ENCODE measurements at places on chromosomes 1 and 21. TPM values are rescaled to one million over a fixed set of nuclear protein-coding genes. Genes with fewer than 3 reads are reported as not detected.

EPHA2 gene
- 53.2 TPM for total RNA-seq

CSF3R gene
- total RNA-seq, result 3.5 TPM

GRCh38 chr1:10814312-10814711 lies 17.9 kb upstream of the CASZ1 start:
- no peak for DNase-seq

DNA sequence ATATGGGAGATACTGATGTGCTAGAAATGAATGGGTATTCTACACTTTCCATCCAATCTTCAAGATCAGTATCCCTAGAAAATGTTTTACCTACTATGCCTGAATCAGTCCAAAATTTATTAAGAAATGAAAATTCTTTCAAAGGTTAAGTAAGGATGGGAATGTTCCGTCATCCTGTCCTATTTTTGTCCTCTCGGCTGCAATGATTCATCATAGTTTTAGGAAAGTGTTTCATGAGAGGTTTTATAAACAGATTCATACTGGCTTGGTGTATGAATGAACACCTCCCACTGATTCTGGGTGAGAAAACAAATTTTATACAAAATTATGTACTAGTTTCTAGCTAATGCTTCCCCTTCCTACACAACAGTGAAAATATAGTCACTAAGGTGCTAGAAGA lies 504.6 kb upstream of the NR5A2 start:
- DNase-seq, result no peak

DNA sequence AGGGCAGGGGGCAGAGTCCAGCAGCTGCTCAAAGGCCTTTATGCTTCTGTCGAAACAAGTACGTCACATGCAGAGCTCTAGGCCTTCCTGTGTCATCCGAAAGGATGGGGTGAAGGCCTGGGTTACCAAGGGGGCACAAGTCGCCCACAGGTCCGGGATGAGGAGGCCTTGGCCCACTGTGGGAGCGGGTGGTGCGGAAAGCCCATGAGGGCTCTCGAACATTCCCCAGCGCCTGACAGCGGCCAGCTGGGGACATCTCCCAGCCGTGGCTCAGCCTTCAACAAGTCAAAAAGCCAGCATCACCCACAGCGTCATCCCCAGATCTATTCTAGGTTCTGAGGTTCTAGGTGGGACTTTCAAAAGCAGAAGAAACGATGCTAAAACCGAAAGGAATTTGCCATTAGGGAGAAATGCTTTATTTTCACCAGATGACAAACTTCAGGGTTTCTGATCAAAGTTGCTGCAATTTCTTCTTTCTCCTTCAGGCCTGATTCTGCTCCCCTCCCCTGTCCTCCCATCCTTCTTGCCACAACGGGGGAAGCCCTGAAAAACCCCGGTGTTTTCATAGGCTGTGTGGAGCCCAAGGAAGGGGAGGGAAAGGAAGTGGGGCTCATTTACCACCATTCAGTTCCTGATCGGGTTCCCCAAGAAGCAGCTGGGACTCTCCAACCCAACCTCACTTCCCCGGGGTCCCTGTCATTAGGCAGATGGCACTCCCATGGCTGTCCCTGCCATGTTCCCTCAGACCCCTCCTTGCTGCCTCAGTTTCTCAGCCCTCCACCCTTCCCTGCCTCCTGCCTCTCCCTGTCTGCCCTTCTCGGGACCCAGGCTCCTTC lies 17.6 kb downstream of the GPR137B start:
- no peak for DNase-seq

GRCh38 chr1:90704817-90705216 lies 12.3 kb downstream of the BARHL2 start:
- DNase-seq, result no peak

GRCh38 chr1:31730336-31731048 lies 26.7 kb upstream of the COL16A1 start:
- DNase-seq, result no peak

DNA sequence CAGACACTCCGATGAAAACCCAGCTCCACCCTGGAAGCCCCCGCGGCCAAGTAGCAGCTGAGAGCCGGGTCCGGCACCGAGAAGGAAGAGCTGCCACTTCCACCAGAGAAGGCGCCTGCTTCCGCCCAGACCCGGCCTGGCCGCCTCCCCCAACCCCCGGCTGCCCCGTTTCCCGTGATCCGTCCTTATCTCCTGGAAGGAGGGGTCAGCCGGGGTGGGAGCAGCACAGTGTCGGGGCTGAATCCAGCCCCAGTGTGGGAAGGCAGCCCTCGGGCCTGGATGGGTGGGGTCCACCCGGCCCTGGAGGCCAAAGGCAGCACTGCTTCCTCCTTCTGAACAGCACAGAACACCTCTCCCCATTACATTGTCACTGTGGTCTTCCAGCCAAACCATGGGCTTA lies 69.4 kb downstream of the MEGF6 start:
- no peak for DNase-seq

DNA sequence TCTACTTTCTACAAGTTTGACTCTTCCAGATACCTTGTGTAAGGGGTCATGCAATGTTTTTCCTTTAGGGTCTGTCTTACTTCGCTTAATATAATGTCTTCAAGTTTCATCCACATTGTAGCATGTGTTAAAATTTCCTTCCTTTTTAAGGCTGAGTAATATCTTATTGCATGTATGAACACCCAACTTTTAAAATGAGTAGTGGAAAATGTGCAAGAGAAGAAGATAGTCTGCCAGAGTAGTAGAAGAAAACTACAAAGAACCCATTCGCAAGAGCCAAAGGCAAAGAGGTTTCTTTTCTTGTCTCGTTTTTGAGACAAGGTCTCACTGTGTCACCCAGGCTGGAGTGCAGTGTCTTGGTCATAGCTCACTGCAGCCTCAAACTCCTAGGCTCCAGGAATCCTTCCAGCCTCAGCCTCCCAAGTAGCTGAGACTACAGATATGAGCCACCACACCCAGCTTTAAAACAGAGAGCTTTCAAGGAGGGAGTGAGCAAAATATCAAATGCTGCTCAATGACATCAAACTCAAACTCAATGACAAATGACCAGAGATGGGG lies 9.4 kb downstream of the IL23R start:
- DNase-seq, result no peak

GRCh38 chr1:1080122-1080757 lies 6.1 kb upstream of the RNF223 start:
- peak; percentile 82 for DNase-seq

DNA sequence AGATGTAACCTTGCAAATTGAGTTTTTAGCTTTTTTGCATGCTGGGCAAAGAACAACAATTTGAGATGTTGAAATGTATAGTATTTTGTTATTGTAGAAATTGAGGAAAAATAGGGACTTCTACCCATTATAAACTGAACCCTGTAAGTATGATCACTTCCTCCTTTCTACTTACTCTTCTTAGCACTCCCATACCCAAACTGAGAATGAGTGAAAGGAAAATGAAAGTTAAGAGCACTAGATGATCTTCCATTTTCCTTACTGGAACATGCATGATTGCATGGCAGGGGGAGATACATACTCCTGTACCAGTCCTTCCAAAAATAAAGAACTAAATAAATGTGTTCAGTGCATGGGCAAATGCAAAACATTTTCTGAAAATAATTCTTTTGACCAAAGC lies 107.4 kb upstream of the KIAA1614 start:
- DNase-seq, result no peak

DNA sequence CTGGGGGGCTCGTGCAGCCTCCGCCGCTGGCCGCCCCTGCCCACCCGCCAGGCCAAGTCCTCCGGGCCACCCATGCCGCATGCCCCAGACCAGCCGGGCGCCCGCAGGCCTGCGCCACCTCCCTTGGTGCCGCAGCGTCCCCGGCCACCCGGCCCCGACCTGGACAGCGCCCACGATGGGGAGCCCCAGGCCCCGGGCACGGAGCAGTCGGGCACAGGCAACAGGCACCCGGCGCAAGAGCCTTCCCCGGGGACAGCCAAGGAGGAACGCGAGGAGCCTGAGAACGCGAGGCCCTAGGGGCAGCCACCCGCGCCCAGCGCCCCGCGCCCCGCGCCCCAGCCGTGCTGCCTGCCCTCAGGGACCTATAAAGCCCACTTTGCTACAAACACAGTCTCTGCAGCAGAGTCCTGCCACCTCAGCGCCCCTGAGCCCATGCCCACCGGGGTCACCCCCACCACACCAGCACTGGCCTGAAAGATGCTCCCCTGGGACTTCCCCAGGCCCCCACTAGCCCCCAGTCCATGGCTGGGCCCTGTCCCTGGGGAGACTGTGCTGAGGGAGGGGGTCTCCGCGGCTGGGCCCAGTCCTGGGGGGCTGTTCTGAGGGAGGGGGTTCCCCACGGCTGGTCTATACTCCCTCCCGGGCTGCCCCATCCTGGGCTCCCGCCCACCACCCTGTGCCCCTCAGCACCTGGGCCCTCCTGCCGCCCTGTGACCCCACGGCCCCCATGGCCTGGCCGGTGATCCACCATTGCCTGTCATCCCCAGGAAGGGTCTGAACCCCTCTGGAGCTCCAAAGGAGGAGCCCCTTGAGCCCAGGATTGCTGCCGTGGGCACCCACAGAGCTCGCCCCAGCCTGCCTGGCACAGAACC lies 8.6 kb downstream of the TNFRSF18 start:
- DNase-seq, result no peak

FAM76A gene
- total RNA-seq, result 30.8 TPM

GRCh38 chr1:117629625-117630422 lies 24.0 kb downstream of the TENT5C start:
- DNase-seq, result peak; percentile 24

GRCh38 chr1:235513495-235514366 lies 9.5 kb upstream of the B3GALNT2 start:
- peak; percentile 9 for DNase-seq

ETNK2 gene
- 22.2 TPM for total RNA-seq

- DNase-seq, result no peak
Measured at GRCh38 chr1:229456016-229456415, 22.1 kb upstream of the ACTA1 start.

- no peak for DNase-seq
Measured at GRCh38 chr21:39060485-39061083, 122.7 kb downstream of the PSMG1 start.

- DNase-seq, result no peak
Measured at GRCh38 chr1:211355873-211356272, 29.2 kb downstream of the TRAF5 start.

DNA sequence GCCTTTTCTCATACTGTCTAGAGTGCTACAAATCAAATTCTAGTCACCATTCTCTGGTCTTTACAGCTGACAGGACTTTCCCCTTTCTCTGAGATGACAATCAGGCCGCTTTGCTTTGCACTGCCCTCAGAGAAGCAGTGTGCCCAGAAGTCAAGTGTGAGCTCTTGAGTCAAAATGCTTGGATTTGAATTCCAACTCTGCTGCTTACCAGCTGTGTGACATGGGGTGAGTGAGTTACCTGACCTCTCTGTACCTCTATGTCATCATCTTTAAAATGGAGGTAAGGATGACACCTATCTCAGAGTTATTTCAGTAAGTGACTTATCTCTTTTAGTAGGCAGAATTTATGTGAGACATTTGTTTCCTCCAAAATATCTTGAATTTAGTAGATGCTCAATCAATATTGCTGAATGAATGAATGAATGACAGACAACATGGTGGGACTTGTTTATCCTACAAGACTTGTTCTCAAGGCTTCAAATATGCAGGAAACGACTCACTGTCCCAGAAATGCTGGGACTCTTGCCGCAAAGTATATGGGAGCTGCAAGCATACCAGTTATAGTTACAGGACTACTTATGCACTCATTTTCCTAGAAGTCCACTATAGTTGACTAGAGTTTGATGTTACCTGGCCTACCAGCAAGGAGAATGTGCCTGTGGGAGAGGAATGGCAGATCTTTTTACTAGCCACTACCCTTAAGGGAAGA lies 38.1 kb upstream of the A3GALT2 start:
- DNase-seq, result peak; percentile 50

DNA sequence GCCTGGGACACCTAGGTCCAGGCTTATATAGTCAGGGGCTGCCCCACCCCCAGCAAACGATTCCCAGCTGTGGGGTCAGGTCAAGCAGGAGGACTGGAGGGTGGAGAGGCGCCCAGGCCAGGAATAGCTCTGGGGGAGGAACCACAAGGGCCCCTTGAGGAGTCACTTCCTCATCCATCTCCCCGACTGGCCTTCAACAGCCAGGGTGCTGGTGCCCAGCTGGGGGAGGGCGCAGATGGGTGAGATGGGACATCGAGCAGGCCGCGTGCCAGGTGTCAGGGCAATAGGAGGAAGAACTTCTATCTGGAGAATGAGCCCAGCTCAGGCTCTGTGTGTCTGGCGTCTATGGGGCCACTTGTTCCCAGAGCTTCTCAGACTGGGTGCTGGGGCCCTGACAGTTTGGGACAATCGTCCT lies 208 bp upstream of the MYBPH start:
- peak; percentile 34 for DNase-seq

DNA sequence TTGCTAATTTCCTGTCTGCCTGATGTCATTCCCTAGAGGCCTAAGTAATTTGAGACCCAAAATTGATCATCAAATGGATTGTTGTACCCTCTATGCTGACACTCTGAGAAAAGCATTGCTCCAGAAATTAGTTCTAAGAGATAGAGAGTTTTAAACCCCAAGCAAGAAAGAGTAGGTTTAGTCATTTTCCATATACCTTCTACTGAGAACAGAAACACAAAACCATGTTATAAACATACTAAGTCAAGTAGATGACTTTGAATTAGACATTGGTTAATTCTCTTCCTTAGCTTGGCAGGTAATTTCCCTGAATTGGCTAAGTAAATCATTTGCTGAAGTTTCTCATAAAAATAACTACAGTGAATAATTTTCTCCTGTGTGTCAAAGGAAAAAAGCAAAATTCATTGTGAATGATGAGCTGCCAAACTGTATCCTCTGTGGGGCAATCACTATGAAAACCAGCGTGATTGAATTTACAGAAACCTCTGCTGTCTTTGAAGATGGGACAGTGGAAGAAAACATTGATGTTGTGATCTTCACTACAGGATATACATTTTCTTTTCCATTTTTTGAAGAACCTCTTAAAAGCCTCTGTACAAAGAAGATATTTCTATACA lies 20.1 kb downstream of the FMO4 start:
- DNase-seq, result no peak

DNA sequence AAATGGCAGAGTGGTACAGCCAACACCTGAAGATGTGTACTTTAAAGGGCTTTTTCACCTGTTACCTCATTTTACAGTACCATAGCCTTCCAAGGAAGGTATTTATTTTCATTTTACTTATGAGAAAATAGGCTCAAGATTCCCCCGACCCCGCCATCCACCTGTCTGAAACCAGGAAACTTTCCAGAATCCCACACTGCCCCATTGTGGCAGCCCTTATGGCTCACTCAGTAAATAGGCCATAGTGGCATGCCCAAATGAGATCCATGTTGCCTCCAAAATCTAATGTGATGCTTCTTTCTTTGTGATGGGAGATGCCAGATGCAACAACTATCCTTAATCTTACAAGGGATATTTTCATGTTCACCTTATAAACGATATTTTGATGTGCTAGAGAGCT lies 97.8 kb downstream of the EBNA1BP2 start:
- DNase-seq, result no peak

DNA sequence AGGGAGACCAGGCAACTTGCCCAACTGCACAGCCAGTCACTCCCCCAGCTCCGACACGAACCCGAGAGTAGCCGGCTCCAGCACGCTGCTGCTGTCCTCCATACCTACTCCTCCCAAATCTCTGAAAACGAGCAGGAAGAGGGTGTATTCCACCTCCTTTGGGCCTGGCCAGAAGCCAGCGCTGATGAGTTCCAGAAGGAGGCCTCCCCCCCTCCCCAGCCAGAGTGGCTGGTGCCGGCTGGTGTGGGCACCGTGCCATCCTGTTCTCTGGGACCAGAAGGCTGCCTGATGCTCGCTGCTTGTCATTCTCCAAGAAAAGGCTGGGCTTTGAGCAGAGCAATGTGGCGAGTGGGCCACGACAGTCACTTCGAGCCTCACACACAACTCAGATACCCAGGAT lies 22.2 kb downstream of the KCNN3 start:
- DNase-seq, result peak; percentile 78

- no peak for DNase-seq
Measured at GRCh38 chr1:227845147-227845458, 29.6 kb downstream of the PRSS38 start.
